ENCODE measurements at places on chromosomes 12 and 14. TPM values are rescaled to one million over a fixed set of nuclear protein-coding genes. Genes with fewer than 3 reads are reported as not detected.

The KRT74 gene
- polyA plus RNA-seq, result not detected

The PRR13 gene
- polyA plus RNA-seq, result 109 TPM

The ACTR6 gene
- polyA plus RNA-seq, result 12.7 TPM

The CAPZA3 gene
- polyA plus RNA-seq, result not detected

The SLC16A7 gene
- 0.56 TPM for polyA plus RNA-seq
